Smooth muscle cell of the umbilical artery (primary cell): ENCODE measurements at places on chromosomes 1 and 21. TPM values are rescaled to one million over a fixed set of nuclear protein-coding genes. Genes with fewer than 3 reads are reported as not detected.

The SPAG17 gene
- total RNA-seq, result 0.05 TPM in 1 of 2 replicates, not detected in the other

The TNFRSF4 gene
- under 0.01 and 0.14 TPM in 2 replicates for total RNA-seq

The RGS16 gene
- 0.14 and 0.30 TPM in 2 replicates for total RNA-seq

The OR6K3 gene
- not detected in 2 replicates for total RNA-seq

The BCL2L15 gene
- total RNA-seq, result under 0.01 and 0.18 TPM in 2 replicates

The ALPL gene
- 0.30 and 2.7 TPM in 2 replicates for total RNA-seq

The GCSAML gene
- not detected in 2 replicates for total RNA-seq

The POU3F1 gene
- total RNA-seq, result 0.09 TPM in 1 of 2 replicates, not detected in the other

The SV2A gene
- total RNA-seq, result 15.4 and 26.3 TPM in 2 replicates

The XCL1 gene
- total RNA-seq, result not detected in 2 replicates

The BATF3 gene
- 0.42 and 0.59 TPM in 2 replicates for total RNA-seq

The DIO1 gene
- not detected in 2 replicates for total RNA-seq

The GLMN gene
- total RNA-seq, result 8.9 and 10.9 TPM in 2 replicates

The FAM72A gene
- total RNA-seq, result 2.1 and 2.9 TPM in 2 replicates

The FNDC5 gene
- 0.37 and 4.5 TPM in 2 replicates for total RNA-seq

The TMEM200B gene
- 4.8 and 5.6 TPM in 2 replicates for total RNA-seq

The KCTD3 gene
- total RNA-seq, result 30.0 and 56.2 TPM in 2 replicates

The STMN1 gene
- total RNA-seq, result 11.6 and 78.8 TPM in 2 replicates

The FCRL2 gene
- total RNA-seq, result not detected in 2 replicates

The LAMB3 gene
- 16.3 and 26.1 TPM in 2 replicates for total RNA-seq

The PADI2 gene
- 0.18 TPM in 1 of 2 replicates, not detected in the other for total RNA-seq

The OR10K2 gene
- total RNA-seq, result not detected in 2 replicates

The C4BPB gene
- not detected in 2 replicates for total RNA-seq

The RAB7B gene
- 1.3 and 1.5 TPM in 2 replicates for total RNA-seq

The SYCP1 gene
- not detected in 2 replicates for total RNA-seq

The ITGB3BP gene
- 7.4 and 22.8 TPM in 2 replicates for total RNA-seq

The DNAJC6 gene
- total RNA-seq, result 0.89 and 2.0 TPM in 2 replicates

The MFSD2A gene
- 13.4 and 17.9 TPM in 2 replicates for total RNA-seq

The FMOD gene
- total RNA-seq, result 7.3 and 48.1 TPM in 2 replicates

The CD52 gene
- total RNA-seq, result not detected in 2 replicates
